ENCODE measurements at places on chromosomes 1 and 21.

GRCh38 chr1:46076343-46076742 lies 56.1 kb downstream of the PIK3R3 start:
- no peak for DNase-seq

- DNase-seq: no peak
Observed at GRCh38 chr1:158180741-158181576, at the start of gene CD1D. Gene CD1D (plus strand): TSS chr1:158180895. CDS start chr1:158181102, 207 bp downstream.

- DNase-seq: no peak
Observed at GRCh38 chr1:102002057-102002456, 5.3 kb upstream of the OLFM3 start.

DNA sequence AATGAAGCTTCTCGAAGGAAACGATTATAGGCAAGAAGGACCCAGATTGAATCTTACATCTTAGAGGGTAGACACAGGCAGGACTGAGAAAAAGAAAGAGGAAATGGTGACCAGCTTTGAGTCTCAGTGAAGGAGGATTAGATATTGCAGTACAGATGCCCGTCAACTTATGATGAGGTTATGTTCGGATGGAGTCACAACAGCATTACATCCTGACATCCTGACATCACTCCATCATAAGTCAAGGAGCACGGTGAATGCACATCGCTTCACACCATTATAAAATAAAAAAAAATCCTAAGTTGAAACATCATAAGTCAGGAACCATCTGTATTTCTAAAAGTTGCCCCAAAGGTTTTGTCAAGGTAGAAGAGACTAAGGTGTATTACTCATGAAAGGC lies 312.3 kb upstream of the PLXNA2 start:
- no peak for DNase-seq

- no peak for DNase-seq
Observed at GRCh38 chr1:56715156-56715555, 70.0 kb downstream of the PRKAA2 start.

GRCh38 chr1:4591926-4592325 lies 62.5 kb upstream of the AJAP1 start:
- no peak for DNase-seq

DNA sequence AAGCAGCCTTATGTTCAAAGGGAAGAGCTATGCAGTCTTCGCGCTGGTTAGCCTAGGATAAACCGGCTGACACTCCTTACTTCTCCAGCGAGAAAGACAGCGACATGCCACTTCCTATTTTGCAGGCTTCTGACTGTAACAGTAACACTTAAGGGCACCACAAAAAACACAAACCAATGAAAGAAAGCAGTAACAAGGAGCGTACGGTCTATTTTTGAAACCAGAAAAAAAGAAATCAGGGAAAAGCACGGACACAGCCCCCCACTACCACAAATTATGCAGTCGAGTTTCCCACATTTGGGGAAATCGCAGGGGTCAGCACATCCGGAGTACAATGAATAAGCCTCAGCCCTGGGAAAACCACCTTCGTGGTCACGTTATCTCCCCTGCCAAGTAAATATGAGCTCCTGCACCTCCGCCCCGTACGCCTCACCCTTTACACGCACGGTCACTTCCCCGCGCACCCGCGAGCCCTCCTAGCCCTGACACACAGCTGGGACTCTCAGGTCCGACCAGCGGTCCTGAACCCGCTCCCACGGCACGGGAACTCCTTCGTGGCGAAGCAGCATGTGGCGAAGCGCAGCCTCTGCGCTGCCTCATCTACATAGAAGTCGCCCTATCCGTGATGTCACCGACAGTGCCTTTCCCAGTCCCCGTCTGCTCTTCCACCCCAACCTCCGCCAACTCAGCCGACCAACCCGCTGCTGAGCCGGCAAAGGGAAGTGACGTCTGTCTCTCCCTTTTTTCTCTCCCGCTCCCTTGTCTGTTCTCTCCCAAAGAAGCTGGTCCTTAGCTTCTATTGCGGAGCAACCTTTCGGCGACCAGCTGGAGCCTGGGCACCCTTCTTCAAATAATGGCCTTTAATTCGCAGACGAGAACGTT lies 40.9 kb upstream of the PPIAL4F start:
- peak; percentile 24 for DNase-seq

DNA sequence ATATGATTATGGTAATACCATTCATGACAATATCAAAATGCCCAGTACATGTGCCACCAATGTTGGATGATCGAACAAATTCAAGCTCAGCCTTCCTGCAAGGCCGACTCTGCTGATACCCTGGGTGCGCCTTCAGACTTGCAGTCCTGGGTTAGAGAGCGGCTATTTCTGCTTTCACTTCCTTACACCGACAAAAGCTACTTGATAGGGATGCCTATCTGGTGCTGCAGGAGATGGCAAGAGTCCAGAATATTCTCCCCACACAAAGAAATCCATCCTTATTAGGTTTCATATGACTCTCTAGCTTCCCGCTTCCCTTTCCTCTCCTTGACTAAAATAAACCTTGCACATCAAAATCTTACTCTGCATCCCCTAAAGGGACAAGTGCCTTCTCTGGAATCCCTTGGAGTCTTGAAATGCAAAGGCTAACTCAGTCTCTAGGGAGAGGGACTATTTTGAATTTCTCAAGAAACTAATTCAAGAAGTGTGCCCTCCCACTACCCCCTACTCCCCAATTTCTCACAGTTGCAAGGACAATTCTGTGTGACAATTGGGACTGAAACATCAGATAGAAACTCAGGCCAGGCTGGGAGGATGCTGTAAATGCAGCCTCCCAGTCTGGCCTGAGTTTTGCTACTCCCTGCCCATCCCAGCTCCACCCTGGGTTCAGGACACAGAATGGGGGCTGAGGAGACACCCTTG lies 103.1 kb upstream of the USP24 start:
- no peak for DNase-seq

- DNase-seq: no peak
Observed at GRCh38 chr1:51627672-51628071, 10.8 kb downstream of the OSBPL9 start.

DNA sequence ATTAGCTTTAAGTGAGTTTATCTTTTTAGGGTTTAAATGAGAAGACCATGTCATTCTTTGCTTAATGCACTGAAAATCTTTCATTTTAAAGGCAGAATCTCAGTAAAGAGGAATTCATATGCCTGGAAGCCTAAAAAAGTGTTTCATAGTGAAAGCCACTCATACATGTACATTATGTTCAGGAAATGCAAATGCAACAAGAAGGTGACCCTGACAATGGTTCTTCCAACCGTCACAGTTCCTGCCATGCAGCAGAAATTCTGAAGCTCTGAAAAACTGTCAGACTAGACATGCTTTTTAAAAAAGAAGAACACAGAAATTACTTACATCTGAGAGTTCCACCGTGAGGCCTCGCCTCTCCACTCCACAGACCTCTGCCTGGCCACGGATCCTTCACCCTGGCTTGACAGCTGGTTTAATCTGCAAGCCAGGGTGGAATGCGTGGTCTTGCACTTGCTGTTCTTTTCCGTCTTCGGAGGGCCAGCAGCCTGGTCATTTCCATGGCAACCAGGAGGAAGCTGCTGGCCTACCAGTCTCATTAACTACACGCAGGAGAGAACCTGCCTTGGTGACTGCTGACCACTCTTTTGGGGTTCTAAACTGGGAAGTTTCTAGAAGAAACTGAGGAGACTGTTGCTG lies 41.8 kb upstream of the PAXBP1 start:
- no peak for DNase-seq

- DNase-seq: no peak
Observed at GRCh38 chr1:226549937-226550671, 1.5 kb downstream of the STUM start.

DNA sequence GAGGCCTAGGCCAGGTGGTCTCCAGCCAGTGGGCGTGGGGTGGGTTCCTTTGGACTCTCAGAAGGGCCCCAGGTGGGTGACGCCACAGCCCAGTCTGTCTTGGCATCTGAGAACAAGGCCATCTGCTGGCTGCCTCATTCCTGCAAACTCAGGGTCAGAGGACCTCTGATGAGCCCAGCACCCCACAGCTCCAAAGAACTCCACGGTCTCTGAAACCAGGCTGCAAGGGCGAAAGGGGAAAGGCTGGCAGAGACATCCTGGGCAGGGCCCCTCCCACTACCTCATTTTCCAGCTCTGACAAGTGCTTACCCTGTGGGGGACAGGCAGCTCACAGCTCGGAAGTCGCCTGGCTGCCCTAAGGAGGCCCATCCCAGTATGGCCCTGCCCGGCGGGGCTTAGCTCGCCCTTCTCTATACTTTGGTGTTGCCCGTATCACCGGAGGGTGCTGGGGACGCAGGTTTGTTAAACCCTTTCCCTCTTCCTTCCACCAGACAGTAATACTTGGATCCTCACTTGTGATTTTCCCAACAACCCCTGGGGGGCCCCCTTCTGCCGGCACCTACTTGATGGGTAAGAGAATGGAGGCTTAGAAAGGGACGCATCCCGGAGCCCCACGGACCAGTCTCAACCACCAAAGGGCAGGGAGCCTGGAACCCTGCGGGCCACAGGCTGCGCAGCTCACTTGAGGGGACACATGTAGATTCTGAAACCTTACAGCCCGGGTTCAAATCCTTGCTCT lies 10.9 kb upstream of the EDN2 start:
- DNase-seq: no peak

DNA sequence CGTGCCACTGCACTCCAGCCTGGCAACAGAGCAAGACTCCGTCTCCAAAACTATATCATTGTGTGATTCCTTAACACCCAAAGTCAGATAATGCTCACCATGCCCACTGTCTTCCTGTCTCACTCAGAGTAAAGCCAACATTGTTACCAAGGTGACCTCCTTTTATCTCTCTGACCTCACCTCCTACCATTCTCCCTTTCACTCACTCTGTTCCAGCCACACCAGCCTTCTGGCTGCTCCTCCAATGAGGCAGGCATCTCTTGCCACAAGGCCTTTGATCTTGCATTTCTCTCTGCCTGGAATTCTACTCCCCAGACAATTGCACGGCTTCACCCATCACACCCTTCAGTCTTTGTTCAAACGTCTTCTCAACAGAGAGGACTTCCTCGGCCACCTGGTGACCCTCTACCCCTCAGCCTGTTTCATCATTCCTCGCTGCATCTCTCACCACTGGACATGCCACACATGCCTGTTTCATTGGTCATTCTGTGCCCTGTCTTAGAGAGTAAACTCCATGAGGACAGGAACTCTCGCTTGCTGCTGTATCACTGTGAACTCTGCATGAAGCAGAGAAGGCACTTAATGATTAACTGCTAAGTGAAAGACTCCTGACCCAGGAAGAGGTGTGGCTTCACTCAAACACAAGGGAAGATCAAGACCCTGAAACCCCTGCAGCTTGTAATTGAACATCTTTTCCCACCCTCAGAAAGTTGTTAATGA lies 67.1 kb upstream of the CAPZB start:
- no peak for DNase-seq

- no peak for DNase-seq
Observed at GRCh38 chr1:168966217-168966616, 140.3 kb upstream of the ATP1B1 start.

DNA sequence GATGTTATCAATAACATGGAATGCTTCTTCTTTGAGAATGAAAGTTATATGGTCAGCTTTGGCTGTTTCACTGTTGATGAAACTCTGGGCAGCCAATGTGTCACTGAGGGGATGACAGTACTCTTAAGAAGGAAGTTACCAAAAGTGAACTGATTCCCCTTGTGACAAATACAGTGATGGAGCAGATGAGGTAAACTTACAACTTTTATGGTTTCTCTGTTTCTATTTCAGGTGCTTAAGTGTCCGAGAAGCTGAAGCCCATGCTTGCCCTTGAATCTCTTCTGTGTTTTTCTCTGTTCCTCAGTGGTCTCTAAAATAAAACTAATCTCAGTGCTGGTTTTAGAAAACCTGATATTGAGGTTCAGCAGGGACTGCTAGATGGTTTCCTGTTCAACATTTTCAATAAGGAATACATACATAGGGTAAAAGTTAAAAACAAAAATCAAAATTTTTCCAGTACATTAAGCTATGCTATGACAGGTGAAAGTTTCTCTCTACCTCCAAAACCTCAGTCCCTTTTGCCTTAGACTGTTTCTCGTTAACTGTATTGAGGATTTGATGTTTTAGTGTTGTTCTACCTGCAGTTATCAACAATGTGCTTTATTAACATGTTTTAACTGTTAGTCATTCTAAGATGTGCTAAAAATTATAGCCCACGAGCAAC lies 454.4 kb upstream of the ADGRL4 start:
- no peak for DNase-seq

GRCh38 chr1:219985169-219985568 lies 56.8 kb upstream of the SLC30A10 start:
- DNase-seq: no peak

GRCh38 chr1:33137800-33138199 lies 44.0 kb downstream of the TRIM62 start:
- no peak for DNase-seq

GRCh38 chr1:223721658-223722607 lies 9.6 kb downstream of the CAPN2 start:
- DNase-seq: no peak
